ENCODE measurements at places on chromosomes 7 and 10.
A peak's percentile ranks its signal among the peaks of the same experiment; 100 is the strongest.

GRCh38 chr7:2619116-2619515 lies 12.7 kb upstream of the TTYH3 start:
- no peak for DNase-seq

DNA sequence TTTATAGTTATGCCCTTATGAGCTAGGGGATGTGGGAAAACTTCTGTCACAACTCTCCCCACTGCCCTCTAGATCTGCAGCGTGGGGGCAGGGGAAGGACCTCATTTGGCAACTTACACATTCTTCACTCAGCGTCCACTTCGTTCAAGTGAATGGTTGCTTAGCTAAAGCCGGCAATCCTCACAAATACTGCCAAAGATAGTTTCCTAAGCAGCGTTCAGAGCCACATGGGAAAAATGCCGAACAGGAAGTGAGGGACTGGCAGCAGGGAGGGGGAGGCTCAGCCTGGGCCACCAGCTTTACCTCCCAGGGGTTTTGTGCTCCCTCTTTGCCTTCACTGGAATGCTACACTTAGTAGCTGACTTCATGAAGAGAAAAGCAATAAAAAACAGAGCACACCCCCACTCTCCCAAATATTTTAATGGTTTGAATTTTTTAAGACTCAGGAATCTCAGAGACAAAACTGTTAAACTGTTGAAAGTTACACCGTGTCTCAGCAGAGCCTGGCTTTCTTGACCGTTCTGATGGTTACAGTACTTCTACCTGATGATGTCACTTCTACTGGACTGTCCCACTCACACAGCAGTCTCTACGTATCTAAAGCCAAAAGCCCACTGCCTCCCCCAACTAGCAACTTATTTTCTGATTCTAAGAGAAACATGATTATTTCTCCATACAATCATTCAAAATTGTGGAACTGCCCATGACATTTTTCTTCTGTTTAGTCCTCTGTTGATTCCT lies 10.4 kb downstream of the GRM3 start:
- DNase-seq, result no peak

GRCh38 chr10:117761695-117762094 lies 219.1 kb downstream of the EMX2 start:
- no peak for DNase-seq

- no peak for DNase-seq
These were observed 11.5 kb downstream of the LIMK1 start for GRCh38 chr7:74095135-74095534.

DNA sequence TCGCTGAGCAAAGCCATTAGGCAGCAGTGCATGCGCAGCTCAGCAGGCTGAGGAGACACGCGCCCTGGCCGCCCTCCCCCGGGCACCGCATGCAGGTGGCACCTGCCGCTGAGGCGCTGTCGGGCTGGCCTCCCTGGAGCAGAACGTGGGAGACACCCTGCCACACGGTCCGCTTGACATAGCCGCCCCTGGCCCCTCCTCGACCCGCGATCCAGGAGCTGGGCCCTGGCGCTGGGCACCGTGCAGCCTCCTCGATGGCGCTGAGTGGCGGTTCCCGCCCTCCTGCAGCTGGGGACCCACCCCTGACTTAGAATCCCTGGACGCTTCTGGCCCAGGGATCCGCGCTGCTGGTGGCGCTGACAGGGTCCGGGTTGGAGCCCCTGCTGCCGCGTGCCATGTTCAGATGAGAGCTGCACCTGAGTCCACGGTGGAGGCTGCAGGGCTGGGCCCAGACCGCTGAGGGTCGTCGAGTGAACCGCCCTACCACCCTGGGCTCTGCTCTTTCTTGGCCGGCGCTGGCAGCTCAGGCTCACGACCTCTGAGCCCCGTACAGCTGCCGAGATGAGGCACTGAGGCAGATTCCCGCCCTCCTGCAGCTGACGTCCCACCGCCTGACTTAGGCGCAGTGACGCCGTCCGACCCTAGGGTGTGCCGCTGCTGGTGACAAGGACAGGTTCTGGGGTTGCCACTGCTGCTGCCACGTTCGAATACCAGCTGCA lies 116.8 kb downstream of the OR13A1 start:
- DNase-seq, result no peak

GRCh38 chr10:5013385-5013784 lies 9.7 kb upstream of the AKR1C2 start:
- no peak for DNase-seq

- DNase-seq, result no peak
These were observed 57.8 kb upstream of the RAB18 start for GRCh38 chr10:27446091-27446918.

DNA sequence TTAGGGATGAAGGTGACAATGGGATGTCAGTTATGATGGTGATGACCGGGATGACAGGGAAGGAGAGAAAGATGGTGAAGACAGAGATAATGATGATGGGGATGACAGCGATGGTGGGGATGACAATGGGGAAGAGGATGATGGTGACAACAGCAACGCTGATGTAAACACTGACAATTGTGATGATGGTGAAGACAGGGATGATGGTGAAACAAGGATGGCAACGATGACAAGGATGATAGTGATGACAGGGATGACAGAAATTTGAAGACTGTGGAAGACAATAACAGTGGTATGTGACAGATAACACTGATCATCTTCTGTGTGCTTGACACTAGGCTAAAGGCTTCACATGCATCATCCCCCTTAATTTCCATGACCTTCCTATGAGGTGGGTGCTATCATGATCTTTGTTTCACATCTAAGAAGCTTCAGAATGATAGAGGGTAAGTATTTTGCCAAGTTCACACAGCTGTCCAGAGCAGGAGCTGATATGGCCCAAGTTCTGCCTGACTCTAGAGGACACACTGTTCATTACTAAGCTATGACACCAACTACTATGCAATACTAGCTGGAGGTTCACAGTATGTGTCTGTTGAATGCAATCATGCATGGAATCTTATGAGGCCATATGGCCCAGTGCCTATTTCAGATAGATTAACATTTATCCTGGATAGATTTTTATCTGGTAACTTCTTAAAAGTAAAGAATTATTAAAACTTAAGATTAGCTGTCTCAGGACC lies 105.6 kb downstream of the RNLS start:
- DNase-seq, result no peak

DNA sequence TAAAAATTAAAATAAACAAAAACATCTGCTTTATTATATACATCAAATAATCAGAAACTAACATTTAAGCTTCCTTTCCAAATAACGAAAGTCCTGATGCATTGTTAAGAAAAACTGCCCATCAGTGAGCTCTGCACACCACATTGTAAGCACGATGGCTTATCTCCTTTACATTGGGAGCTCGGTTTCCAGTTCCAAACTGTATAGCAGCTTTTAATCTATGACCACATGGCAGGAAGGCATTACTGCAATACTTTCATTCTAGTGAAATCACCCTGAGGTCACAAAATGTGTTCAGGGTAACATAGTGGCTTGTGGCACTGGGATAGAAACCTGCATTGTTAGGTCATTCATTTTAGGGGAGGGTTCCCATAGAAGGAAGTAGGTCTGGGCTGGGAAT lies 146.3 kb downstream of the ZNF22 start:
- DNase-seq, result no peak

- peak; percentile 65 for DNase-seq
These were observed 65.9 kb upstream of the ZNF92 start for GRCh38 chr7:65307651-65308299.

- DNase-seq, result no peak
These were observed 164.7 kb downstream of the SEMA3E start for GRCh38 chr7:83484266-83484665.

DNA sequence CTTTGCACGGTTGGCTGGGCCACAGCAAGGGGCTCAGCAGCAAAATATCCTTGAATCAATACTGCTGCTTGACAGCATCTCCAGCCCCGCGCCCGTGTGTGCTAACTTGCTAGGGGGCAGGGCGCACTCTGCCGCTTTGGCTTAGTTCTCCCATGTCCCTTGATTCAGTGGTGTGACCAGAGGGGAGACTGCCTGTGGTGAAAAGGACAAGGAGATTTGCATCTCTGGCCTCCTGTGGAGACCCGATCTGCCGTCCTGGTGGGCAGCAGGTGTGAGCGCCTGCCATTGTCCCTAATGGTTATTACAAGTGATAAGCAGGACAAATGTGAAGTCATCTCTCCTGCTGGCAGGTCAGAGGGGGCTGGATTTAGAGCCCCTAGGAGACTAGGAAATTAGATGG lies 500.2 kb upstream of the GALNT17 start:
- DNase-seq, result no peak

DNA sequence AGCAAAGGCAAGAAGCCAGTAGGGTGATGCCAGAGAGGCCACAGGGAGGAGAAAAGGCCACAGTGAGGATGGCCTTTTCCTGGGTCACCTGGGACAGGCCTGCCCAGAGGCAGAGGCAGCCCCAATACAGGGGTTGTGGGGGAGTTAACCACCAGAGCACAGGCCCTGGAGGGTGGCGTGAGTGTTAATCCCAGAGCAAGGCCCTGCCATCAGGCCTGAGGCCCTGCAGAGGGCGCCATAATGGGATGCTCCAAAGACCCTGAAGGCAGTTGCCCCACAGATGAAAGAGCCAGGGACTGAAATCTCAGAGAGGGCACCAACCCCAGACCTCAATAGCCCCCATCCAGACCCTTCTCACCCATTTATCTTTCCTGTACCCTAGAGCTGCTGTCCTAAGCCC lies 23.9 kb downstream of the SLC13A4 start:
- no peak for DNase-seq

DNA sequence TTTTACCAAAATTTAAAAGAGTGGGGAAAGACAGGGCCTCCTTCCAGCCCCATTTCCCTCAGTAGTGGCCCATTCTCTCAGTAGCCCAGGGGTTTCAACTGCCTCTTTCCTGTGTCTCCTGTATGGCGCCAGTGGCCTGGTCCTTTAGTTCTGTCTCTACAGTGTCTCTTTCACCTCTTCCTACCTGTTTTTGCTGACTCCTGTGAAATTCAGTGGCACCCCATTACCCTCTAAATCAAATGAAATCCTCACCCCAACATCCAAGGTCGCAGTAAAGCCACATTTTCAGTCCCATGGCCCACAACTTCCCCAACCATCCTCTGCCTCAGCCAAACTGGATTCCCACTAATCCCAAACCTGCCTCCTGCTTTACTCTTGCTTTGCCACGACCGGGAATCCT lies 200.7 kb downstream of the IPMK start:
- no peak for DNase-seq

DNA sequence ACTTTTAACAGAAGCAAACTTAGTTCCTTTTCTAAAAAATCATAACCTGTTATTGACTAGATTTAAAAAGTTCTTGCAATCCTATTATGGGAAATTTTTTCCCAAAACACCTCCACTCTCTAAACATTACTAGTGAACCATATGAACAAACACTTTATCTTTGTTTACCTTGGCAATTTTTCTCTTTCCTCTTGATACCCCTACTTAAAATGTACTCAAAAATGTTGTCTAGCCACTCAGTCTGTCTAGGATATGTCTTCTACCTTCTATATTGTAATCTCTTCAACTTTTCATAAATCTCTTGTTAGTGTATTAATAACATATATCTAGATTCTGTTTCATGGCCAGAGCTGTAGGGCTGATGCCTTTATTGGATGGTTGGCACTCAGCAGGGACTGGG lies 630.0 kb upstream of the GRM3 start:
- no peak for DNase-seq

DNA sequence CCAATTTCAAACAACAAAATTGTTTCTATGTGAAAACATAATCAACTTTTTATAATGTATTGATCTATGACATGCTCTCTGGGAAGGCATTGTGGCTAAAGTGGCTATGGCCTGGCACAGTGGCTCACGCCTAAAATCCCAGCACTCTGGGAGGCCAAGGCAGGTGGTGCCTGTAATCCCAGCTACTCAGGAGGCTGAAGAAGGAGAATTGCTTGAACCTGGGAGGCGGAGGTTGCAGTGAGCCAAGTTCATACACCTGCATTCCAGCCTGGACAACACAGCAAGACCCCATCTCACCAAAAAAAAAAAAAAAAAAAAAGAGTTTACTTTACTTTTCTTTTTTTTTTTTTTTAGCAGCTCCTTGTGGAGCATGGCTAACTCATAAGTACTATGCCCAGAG lies 38.9 kb upstream of the CPN1 start:
- DNase-seq, result no peak

GRCh38 chr7:111081546-111082267 lies 9.2 kb upstream of the LRRN3 start:
- DNase-seq, result no peak

All from neural crest cell (in vitro differentiated cells).